HFF-Myc (cell line): ENCODE measurements at places on chromosomes 3 and 15.

- no peak for DNase-seq
Measured at GRCh38 chr3:65562447-65562846, 476.3 kb downstream of the MAGI1 start.

DNA sequence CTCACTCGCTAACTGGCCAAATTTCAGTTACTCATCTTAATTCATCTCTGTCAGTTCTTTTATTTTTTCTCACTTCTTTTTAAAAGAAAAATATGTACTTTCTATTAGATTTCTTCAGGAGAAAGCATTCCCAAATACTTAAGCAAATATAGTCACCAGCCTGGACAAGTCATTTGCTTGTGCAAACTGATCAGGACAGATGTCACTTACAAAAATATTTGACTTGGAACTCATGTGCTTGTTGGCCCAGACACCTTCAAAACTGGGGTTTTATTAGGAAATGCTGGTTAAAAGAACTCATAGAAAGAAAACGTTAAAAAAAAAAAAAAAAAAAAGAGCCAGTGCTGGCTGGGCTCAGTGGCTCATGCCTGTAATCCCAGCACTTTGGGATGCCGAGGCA lies 31.3 kb upstream of the FOXP1 start:
- no peak for DNase-seq

GRCh38 chr3:144175644-144176425 lies 204.2 kb downstream of the DIPK2A start:
- DNase-seq = no peak

GRCh38 chr15:39857132-39857531 lies 62.9 kb downstream of the GPR176 start:
- DNase-seq = no peak

DNA sequence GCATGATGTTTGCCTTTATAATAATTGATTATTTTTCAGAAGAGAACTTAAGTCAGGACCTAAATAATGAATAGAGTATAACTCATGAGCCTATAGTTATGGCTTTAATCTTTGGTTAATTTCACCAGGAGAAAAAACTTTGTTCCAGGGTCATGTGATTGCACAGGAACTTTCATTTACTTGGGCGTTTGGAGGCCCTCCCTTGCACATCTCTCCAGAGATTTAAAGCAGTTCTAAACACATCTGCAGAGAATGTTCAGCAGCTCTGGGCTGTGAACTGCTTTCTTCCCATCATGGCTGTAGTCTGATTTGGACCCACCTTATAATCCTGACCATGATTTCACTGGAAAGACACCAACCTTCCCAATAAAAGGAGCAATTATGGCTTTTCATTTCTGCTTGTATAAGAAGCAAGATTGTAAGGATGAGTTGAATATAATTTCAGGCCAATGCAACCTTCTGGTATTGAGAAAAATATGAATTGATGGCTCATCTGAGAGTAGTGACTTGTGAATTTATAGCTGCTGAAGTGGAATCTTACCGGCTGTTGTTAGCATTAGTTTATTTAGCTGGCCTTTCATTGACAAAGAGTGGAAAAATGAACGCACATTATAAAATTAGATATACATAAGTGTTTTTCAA lies 80.9 kb upstream of the PRTG start:
- no peak for DNase-seq

DNA sequence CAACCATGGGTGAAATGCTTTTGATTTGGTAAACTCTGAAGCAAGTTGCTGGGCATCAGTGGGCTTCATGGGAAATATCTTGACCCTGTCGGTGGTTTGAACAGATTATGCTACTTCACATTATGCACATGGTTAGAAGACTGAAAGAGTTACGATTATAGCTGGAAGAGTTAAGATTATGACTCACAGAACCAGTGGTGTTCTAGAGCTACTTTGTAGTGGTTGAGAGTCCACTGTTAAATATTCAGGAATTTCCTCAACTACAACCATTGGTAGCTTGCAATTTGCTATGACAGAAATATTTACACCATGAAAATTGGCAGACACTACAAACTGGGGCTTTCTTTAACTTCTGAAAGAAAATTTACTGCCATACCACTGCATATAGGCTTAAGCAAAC lies 99.3 kb downstream of the GADL1 start:
- DNase-seq = no peak

- no peak for DNase-seq
Measured at GRCh38 chr3:74591342-74591741, 23.1 kb downstream of the CNTN3 start.

DNA sequence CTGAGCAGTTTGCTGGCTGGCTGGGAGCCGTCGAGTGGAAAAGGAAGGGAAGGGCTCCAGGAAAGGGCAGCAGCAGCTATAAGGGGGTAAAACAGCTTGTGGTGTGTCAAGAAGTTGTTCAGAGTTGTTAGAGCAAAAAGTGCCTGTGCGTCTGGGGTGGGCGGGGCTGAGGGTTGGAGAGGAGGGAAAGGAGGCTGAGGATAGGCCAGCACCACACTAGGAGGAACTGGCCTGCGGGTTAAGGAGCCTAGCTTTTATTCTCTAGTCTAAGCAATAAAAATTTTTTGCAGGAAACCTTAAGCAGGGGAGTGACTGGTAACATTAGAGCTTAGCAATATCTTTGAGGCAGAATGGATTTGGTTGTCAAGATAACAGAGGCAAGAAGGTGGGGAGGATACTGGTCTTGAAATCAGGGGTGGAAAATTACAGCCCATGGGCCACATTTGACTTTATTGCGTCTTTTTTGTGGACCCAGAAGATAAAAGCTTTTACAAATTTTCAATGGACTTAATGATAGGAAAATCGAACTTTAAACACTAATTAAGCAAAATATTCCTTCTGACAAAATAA lies 134.5 kb upstream of the AADACL2 start:
- DNase-seq = no peak

DNA sequence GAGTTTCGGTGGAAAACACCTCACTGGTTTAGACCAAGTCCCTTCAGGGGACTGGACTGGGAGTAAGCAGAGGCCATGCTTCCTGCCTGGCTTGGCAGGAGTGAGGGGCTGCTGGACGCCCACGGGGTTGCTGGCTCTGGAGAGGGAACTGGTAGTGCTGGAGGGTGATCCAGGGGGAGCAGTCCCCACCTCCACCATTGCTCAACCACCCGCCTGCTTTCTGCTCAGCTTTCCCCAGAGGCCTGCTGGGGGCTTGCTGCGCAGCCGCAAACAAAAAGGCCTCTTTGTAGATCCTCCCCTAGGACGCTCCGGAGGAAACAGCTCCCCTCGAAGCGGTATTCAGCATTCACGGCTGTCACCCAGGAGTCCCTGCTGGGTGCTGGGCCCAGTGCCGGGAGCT lies 33.5 kb downstream of the EBLN2 start:
- no peak for DNase-seq

DNA sequence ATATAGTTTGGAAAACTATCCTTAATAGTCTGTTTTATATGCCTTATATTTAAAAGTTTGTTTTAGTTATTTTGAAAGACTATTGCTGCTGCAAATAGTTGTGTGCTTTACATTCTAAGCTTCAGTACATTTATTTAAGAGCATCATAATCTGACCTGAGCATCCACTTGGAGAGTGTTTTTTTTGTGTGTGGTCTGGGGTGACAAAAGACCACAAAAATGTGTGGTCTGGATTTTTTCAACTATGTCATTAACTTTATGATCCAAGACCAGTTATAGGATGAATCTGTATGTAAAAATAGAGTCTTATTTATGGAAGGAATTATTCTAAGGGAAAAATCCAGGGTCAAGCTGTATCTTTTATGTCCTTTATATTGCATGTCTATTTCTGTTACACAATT lies 77.4 kb downstream of the SLTM start:
- no peak for DNase-seq

GRCh38 chr3:177611752-177612334 lies 414.6 kb upstream of the TBL1XR1 start:
- no peak for DNase-seq

DNA sequence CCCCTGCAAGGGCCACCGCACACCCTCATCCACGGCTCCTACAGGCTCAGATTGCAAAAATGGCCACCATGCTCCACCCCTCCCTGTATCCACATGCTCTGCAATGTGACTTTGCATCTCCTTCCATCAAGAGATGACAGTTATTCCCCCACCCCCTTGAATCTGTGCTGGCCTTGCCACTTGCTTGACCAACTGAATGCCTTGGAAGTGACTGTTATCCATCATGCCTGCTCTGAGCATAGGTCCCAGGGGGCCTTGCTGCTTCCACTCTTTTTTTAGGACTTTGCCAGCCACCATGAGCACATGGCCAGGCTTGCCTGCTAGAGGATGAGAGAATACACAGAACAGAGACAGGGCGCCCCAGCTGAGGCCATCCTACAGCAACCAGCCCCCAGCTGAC lies 13.6 kb downstream of the HAPLN3 start:
- no peak for DNase-seq
